Fibroblast of upper back skin (primary cell): ENCODE measurements at places on chromosomes 3 and 15.
A peak's percentile ranks its signal among the peaks of the same experiment; 100 is the strongest.

DNA sequence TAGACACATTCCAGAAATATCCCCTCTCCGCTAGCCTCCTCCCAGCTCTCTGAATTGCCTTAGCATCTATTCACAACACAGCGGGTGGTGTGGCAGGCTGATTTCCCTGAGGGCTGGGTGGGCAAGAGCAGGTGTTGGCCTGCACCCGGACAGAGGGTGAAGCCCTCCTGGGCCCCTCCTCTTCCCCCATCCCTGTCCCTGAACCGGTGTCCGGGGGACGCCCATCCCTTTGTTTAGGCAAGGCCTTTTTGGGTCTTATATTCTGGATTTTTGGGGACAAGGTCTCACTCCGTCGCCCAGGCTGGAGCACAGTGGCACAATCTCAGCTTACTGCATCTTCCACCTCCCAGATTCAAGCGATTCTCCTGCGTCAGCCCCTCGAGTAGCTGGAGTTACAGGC lies 55.2 kb upstream of the KLHL25 start:
- no peak for DNase-seq

- DNase-seq, result no peak
Observed at GRCh38 chr15:85910834-85911233, 116.1 kb upstream of the KLHL25 start.

- no peak for DNase-seq
Observed at GRCh38 chr3:133830071-133830470, 24.5 kb downstream of the SRPRB start.

GRCh38 chr3:193991666-193992424 lies 144.1 kb upstream of the HES1 start:
- DNase-seq, result no peak

GRCh38 chr3:43994657-43995546 lies 246.8 kb upstream of the TOPAZ1 start:
- DNase-seq, result no peak

DNA sequence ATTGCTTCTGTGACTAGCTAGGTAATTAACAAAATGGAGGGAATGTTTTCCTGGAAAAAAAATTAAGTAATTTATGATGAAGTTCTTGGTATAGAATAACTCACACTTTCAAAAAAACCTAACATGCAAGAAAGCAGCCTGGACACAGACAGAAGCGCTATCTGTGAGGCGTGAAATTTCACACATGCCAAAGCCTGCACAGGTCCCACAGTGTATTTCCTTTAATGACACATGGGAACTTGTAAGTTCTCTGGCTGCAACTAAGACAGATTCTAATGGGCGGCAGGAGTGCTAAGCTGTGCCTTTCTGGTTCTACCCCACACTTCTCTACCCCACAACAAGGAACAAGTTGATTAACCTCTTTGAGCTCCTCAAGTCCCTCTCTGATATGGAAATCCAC lies 84.9 kb upstream of the NEO1 start:
- DNase-seq, result no peak

DNA sequence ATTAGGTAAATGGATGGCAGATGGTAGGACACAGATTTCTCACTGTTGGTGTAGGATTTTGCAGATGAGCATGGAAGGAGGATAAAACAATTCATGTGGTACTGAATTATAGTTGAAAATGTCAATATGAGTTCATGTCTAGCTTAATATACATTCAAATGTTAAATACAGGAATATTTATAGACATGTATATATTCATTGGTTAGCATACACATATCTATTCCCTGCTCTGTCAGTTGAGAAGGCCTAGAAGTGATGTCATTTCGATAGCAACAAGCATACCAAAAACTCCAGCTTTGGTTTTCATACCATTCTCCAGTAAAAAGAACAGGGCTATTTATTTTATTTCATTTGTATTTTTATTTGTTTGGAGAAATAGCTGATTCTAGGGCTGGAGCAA lies 497.1 kb downstream of the EPHB1 start:
- no peak for DNase-seq

GRCh38 chr3:184582646-184583577 lies 21.3 kb downstream of the EPHB3 start:
- DNase-seq, result peak; percentile 60

DNA sequence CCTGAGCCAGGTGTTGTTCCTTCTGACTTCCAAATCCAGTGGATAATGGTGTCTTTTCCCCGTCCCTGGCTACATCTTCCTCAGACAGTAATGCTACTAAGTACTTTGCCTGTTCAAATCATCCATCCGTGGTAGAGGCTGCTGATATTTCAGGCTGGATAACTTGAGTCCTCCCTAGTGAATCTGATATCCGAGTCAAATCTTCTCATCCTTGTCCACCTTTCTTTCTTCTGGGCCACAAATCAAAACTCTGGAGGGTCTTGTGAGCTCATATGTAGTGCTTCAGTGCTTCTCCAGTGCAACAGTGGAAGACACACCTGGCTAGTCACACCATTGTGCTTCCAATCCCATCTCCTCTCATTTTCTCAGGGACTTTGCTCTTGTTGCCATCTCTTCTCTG lies 11.2 kb downstream of the SH3GL3 start:
- no peak for DNase-seq

DNA sequence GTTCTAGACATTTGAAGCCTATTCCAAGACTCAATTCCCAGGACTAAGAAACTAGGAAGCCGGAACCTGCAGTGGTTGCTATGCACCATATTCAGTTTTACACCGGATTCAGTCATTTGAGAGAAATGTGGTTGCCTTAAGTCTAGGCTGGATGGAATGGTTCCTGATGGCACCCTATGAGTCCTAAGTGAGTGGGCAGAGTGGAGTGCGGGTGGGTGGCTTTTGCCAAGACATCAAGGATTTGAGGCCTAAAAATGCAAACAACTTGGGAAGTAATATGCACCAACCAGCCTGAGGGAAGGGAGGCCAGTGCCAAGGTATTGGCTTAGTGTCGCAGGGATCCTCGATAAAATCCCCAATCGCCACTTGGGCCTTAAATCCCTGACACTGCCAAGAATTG lies 4.2 kb upstream of the CD276 start:
- DNase-seq, result no peak

GRCh38 chr15:94858011-94858410 lies 626.6 kb downstream of the MCTP2 start:
- DNase-seq, result peak; percentile 52

GRCh38 chr3:72176537-72177041 lies 391.6 kb upstream of the PROK2 start:
- DNase-seq, result no peak

DNA sequence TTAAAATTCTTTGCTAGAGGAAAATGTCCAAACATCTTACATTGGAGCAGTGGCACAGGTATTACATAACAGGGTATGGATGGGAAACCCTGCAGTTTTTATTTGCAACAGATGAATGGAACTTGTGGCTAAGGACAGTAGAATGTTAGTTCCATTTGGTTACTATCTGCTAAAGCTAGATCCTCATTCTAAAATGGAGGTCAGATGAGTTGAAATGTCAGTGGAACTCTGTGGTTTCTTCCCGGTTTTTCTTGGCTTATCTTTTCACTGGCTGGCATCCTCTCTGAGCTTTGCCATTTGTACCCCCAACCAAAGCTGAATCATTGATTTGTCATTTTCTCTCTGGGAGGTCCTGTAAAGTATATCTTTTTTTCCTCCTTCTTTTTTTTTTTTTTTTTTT lies 68.9 kb downstream of the ARMC8 start:
- no peak for DNase-seq

DNA sequence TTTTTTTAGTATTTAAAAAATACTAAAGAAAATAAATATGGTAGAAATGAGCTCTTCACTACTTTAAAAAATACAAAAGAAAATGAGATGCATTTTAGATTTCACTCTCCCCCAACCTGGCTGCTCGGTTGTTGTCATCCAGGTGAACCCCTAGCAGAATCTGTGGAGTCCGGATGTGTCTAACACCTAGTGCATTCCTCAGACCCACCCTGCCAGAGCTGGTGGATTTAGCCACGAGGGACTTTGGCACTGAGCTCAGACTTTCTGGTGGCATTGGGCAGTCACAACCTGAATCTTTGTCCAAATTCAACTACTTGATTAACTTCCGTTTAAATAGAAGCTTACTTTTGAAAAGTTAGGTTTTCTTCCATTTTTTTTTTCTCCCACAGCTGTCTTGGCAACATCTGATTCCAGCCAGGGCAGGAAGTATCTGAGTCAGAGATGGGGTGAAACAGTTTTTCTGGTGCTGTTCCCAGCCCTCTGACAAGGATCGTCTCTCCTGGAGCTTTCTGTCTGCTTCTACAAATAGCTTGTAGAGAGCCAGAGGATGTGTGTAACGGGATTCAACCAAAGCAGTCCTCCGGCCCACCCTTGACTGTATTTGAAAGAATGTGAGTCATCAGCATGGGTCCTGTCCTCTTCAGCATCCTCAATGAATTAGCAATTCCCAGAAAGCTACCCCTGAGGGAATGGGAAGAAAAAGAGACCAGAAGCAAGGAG lies 301.8 kb upstream of the MCTP2 start:
- DNase-seq, result peak; percentile 99

DNA sequence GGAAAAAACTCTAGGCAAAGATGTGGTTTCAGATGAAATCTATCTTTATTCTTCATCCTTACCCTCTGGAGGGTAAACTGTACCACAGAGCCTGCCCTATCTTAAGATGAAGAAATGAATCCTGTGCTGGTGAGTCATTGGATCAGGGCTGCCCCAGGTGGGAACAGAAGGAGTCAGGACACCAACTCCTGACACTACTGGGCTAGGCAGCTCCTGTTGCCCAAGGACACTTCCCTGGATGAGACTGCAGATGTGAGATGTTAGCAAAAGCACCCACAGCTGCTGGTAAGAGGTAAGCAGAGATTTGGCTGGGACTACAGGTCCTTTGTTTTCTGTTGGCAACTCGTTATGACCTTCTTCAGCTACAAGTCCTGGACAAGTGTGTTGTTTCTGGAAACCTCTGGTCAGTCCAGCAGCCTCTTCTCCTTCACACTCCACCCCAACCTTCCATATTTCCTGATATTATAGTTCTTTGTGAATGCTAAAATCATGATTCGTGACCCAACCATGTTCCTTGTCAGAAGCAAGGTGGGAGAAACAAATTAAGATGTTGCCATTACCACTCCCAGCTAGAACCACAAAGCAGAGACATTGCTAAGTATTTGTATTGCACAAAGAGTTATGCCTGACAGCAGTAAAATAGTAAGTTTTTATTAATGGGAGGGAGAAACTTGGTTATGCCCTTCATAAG lies 104.2 kb upstream of the TGFBR2 start:
- DNase-seq, result no peak

DNA sequence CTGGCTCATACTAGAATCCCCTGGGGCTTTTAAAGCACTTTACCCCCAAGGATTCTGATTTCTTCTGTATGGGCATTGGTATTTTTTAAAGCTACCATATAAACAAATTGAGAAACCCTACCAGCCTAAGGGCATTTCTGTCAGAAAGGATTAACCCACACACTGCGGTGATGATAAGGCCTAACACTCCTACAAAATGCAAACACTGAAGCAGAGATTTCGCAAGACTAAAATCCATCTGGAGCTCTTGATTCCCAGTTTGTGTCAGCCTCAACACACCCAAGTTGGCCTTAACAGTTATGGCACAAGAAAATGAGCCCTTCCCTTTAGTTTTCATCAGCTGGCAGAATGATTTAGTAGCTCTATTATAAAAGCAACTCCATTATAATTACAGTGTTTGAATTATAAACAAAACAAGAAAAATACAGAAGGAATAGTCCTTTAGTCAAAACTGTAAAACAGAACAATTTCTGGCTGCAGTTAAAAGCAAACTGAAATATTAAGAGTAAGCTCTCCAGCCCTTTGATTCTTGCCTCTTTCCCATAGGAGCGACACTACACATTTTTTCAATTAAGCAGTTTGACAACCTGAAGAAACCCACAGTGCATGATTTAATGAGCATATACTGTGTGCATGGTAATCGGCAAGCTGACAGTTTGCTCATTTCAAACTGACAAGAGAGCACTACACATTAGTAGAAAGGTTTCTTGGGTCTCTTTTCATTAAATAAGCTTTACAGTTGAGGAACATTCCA lies 441.2 kb downstream of the FHIT start:
- peak; percentile 41 for DNase-seq

- peak; percentile 54 for DNase-seq
Observed at GRCh38 chr15:51737522-51738305, at the start of gene LYSMD2. Gene LYSMD2, minus strand, starts transcription at chr15:51737655. Its CDS starts 33 bp downstream, at chr15:51737622.

DNA sequence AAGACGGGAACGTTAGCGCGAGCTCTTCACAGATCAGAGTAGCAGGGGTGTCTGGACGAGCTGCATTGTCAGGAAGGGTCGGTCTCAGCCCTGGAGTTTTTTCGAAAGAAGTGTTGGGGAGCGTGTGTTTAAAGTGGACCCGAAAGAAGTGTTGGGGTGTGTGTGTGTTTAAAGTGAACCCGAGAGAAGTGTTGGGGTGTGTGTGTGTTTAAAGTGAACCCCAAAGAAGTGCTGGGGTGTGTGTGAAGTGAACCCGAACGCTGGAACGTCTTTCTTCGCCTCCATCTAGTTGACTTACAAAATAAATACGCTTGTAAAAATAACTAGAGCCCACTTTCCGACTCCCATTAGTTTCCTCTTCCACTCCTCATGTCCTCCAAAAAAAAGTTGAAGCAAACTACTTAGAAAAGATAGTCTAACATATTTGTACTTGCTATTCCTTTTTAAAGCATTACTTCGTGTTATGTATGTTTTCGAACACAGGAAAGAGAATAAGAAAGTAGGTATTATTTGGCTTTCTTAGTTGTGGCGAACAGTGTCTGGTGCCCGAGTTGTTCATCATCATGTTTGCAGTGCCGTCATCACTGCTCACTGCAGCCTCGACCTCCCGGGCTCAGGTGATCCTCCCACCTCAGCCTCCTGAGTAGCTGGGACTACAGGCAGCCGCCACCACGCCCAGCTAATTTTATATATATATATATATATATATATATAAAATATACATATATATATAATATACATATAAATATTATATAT lies 1.0 kb downstream of the LRCH3 start:
- DNase-seq, result peak; percentile 13

DNA sequence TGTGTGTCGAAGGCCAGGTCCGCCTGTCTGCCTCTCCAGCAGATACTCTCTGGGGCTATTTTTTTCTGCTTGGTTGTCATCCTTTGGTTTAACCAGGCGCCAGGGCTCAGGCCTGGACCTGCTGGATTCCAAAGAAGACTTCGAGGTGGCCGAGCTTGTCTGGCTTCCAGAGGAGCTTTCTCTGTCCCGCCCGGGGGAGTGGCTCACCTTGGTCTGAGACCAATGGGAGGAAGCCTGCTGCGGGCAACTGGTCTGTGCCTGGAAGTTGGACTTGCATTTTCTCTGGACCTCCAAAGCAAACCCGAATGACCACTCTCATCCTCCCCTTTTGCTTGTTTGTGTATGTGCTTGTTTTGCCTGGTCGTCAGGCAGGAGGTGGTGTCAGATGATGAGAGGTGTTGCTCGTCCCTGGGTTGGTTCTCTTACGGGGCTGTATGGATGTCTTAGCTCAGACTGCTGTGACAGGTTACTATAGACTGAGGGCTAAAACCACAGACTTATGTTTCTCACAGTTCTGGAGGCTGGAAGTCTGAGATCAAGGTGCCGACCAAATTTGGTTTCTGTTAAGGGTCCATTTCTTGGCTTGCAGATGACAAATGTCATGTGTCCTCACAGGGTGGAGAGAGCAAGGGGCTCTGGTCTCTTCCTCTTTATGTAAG lies 19.3 kb downstream of the IGF1R start:
- DNase-seq, result no peak

GRCh38 chr3:26460985-26461384 lies 161.6 kb upstream of the LRRC3B start:
- DNase-seq, result no peak
